ENCODE measurements at places on chromosomes 1 and 21. TPM values are rescaled to one million over a fixed set of nuclear protein-coding genes. Genes with fewer than 3 reads are reported as not detected.

Gene DIRAS3
- total RNA-seq, result 0.98 TPM

Gene CHI3L1
- not detected for total RNA-seq

Gene CIART
- 2.6 TPM for total RNA-seq

Gene KIF2C
- total RNA-seq, result 16.7 TPM

Gene KISS1
- total RNA-seq, result not detected

Gene HSD17B7
- total RNA-seq, result 11.4 TPM

Gene CD1D
- total RNA-seq, result 0.10 TPM

Gene COL6A1
- total RNA-seq, result 27.1 TPM

Gene SPATA46
- not detected for total RNA-seq

Gene DBT
- total RNA-seq, result 4.6 TPM

Gene GUK1
- 365 TPM for total RNA-seq

Gene NADK
- total RNA-seq, result 67.6 TPM

Gene WNT9A
- total RNA-seq, result 3.9 TPM

Gene TNNT2
- total RNA-seq, result not detected

Gene DIO1
- not detected for total RNA-seq

Gene LEMD1
- not detected for total RNA-seq

Gene DNAJC11
- 45.4 TPM for total RNA-seq

Gene KIF26B
- total RNA-seq, result 0.67 TPM

Gene SLC1A7
- not detected for total RNA-seq

Gene OR10J1
- not detected for total RNA-seq

Gene KRTAP19-3
- not detected for total RNA-seq

Gene GCSAML
- not detected for total RNA-seq

Gene LENEP
- total RNA-seq, result 1.3 TPM

Gene OR11L1
- not detected for total RNA-seq

Gene PAPPA2
- total RNA-seq, result 0.29 TPM

Gene TNFRSF18
- total RNA-seq, result not detected

Gene SWT1
- total RNA-seq, result 4.2 TPM
